ENCODE measurements at places on chromosomes 12 and 14. TPM values are rescaled to one million over a fixed set of nuclear protein-coding genes. Genes with fewer than 3 reads are reported as not detected.

DNA sequence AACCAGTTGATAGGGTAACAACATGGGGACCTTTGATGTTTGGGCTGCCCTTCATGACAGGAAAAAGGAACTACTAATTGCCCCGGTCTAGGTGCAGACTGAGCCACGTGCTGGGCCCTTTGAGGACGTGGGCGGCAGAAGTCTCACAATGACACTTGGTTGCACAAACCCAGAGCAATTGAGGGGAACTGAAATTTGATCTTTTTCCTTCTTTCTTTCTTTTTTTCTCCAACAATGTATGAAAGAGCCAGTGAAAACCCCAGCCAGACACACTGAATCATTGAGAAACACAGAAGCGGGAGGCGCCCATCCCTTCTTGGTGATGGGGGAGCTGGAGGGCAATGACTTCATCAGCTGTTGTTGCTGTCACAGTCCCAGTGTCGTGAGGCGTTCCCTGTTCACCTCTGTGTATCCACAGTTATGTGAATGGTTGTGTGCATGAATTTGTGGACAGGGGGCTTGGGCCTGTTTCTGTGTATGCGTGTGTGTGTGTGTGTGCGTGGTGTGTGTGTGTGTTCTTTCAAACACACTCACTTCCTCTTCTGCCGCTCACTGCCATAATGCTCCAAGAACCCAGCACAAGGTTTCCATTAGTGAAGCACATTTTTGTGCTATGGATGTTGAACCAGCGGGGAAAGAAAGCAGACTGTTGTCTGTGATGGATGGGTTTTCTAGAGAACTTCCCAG is 137.5 kb upstream of the CCND2 start:
- DNase-seq = no peak
- no peaks in the 10 kb centered on the region for H3K27me3 ChIP-seq
- peaks cover 24% of the 10 kb centered on the region for H3K4me1 ChIP-seq

Gene FAM181A
- total RNA-seq = not detected

GRCh38 chr14:24705840-24706239 is 71.8 kb upstream of the GZMB start:
- H3K4me1 ChIP-seq = no peaks in the 10 kb centered on the region
- H3K4me3 ChIP-seq = no peak overlapping the region
- no peaks in the 10 kb centered on the region for H3K36me3 ChIP-seq
- H3K27me3 ChIP-seq = no peaks in the 10 kb centered on the region

Gene PLD4
- not detected for total RNA-seq
